ENCODE measurements at places on chromosomes 5 and 9.

DNA sequence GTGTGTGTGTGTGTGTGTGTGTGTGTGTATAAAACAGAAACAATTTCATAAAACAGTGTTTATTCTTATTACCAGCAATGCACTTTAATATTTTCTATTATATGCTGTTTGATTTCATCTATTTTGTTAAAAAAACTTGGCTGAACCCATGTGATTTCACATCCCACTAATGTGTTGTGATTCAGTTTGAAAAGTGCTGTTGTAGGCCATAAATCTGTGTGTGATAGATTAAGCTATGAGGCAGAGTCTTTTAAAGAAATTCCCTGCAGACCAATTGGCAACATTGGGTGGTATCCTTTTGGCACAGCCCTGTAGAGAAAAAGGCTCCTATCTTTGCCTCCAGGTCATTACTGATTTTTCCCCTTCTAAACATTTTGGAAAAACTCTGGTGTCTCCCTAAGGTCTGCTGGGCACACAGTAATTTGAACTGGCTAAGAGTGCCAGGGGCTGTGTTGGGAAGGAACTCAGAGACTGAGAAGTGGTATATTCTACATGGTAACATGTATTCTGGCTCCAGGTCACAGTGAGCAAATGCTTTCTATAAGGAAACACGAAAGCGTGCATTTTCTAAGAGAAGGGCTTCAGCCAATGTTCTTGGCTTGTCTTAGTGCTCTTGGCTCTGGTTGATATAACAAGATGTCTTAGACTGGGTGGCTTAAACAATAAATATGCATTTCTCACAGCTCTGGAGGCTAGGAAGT lies 4.5 kb downstream of the CAMK4 start:
- DNase-seq = no peak

DNA sequence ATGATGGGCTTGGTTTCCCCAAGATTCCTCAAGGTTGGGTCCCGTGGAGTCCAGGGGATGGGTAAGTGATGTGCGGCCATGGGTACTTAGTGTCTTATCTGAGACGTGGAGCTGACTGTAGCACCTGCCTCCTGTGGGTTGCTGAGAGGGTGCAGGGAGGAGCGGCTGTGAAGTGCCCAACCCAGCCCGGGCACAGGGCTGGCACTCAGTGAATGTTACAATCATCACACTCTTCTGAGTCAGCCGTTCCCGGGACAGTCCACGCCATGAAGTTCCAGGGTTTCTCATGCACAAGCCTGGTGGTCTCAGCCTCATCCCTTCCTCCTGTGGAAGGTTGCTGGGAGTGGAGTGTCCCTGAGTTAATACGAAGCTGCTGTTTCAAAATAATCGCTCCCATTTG lies 29.1 kb downstream of the NTNG2 start:
- DNase-seq = no peak

GRCh38 chr9:133477992-133478850 lies 678 bp downstream of the SLC2A6 start:
- DNase-seq = no peak

GRCh38 chr9:112125951-112126388 lies 49.1 kb downstream of the SUSD1 start:
- DNase-seq = no peak

DNA sequence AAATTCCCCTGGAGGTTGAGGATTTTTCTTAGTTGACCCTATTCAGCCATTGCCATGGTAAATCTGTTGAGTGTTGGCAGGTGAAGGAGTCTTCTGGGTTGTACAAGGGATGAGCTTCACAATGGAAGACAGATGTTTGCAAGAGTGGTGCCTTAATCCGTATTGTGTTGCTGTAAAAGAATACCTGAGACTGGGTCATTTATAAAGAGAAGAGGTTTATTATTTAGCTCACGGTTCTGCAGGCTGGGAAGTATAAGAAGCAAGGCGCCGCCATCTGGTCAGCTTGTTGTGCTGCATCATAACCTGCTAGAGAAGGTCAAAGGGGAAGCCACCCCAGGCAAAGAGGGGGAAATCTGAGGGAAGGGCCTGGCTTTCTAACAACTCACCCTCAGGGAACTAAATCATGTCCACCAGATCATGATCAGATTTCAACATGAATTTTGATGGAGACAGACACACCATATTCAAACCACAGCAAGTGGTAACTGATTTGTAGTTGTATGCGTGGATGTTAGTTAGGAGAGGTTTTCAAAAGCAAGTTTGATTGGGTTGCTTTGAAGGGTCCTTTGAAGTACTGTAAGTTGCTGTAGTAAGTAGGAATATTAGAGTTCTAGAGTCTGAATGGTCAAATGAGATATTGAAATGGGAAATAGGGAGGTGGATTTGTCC lies 2.5 kb downstream of the TNPO1 start:
- peak; percentile 7 for DNase-seq

- DNase-seq = no peak
Observed at GRCh38 chr9:21672761-21673160, 129.7 kb upstream of the MTAP start.

- no peak for DNase-seq
Observed at GRCh38 chr9:137002646-137003041, 6.3 kb upstream of the CLIC3 start.

DNA sequence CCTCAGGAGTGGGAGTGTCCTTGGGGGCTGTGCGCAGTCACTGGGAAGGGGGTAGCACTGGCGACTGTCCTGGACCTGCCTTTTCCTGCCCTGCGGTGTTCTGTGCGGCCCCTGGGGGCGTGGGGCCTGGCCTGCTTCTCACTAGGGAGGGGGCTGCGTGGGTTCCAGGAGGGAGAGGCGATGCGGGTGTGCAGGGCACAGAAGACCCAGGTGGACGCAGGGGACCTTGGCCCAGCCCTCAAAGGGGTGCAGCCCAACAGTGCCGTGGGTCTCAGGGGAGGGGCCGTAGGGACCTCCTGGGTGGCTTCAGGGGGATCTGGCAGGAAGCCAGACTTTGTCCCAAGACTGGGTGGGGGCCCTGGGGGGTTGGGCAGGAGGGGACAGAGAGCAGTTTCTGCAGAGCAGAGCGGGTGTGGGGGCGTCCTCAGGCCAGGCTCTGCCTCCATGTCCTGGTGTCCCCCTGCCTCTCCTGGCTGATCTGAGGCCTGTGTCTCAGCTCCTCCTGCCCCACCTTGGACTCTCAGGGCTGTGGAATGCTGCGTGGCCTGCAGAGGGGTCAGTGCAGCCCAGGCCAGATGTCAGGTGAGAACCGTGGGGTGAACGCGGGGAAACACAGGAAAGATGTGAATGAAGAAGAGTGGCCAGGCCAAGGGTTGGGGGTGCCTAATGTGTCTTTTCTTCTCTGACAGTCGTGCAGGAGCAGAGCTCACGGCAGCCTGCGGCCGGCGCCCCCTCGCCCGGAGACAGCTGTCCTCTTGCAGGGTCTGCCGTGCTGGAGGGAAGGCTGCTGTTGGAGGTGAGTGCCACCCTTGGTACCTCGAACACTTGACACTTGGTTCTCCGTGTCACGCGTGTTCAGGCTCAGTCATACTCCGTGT lies 54.6 kb downstream of the AHRR start:
- no peak for DNase-seq

DNA sequence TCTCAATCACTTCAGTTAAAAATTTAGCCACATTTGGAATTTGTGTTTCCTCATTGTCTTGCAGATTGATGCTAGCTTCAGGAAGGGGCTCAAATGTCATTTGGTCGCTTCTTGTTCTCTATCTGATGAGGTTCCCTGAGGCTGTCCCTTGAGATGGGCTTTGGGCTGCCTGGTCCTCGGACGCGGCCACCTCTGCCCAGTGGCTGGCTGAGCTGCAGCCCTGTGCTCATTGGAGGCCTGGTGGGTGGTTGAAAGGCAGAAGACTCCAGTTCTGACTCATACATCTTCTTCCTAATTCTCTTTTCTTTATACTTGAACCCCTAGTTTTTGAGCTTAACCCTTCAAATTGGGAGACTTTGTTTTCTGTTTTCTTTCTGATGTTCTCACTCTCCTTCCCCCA lies 78.8 kb upstream of the NTRK2 start:
- DNase-seq = no peak

DNA sequence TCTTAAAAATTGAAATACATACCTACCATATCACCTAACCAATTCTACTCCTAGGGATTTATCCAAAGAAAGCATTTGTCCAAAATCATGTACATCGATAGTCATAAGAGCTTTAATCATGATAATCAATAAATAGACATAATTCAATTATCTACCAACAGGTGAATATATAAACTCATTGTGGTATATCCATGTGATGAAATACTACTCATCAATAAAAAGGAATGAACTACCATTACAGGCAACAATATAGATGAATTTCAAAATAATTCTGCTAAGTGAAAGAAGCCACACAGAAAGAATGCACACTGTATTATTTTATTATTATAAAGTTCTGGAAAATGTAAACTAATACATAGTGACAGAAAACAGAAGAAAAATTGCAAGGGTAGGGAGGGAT lies 81.8 kb downstream of the RFX3 start:
- no peak for DNase-seq

DNA sequence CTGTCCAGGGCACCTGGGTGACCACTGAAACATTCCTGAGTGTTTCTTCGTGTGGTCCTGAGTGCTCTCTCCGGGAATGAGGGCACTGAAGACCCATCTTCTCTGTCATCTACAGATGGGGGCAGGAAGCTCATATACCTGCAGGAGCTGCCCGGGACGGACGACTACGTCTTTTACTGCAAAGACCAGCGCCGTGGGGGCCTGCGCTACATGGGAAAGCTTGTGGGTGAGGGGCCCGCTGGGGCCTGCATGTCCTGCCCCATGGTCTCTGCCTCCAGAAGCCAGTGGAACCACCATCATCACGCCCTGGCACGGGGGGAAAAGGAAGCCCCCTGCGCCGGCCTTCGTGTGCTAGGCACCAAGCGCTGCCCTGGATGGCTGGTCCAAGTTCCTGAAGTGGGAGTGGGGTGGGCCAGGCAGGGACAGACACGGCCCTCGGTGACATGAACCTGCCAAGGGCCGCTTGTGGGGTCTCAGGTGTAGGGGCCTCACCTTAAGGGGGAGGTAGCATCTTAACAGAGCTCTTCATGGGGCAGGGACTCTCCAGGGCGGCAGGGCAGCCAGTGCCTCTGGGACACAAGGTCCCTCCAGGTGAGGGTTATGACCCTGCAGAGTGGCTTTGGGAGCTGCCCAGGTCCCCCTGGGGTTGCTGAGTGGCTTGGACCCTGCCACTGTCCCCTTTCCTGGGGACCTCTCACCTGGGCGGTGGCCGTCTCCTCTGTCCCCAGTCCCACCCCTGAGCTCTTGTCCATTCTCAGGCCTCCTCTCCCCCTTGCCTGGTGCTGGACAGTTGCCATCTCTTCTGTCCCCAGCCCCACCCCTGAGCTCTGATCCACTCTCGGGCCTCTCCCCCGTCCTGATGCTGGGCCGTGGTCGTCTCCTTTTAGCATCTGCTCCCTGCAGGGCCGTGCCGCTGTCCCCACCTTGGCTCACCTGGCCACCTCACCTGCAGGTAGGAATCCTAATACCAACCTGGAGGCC lies 2.1 kb downstream of the OBP2A start:
- DNase-seq = no peak

DNA sequence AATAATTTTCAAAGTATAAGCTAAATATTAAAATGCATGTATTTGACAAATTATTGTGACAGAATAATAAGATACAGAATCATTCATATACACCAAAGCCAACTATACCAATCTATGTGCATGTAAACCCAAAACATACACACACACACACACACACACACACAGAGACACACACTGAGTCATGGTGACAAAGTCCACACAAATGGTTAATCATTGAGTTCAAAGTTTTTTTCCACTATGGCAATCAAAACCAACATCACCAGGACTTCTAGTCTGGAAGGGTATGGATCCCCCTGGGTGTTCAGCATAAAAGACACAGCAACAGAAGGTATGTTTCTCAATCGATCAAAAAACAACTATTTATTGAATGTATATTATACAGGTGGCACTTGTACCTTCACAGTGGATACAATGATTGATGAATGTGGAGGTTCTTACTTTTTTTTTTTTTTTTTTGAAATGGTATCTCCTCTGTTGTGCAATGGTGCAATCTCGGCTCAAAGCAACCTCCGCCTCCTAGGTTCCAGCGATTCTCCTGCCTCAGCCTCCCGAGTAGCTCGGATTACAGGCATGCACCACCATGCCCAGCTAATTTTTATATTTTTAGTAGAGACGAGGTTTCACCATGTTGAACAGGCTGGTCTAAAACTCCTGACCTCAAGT lies 137.0 kb downstream of the PDE4D start:
- no peak for DNase-seq

GRCh38 chr5:173622183-173623047 lies 6.0 kb upstream of the BOD1 start:
- no peak for DNase-seq

GRCh38 chr9:94900222-94901018 lies 173.9 kb downstream of the AOPEP start:
- DNase-seq = no peak

DNA sequence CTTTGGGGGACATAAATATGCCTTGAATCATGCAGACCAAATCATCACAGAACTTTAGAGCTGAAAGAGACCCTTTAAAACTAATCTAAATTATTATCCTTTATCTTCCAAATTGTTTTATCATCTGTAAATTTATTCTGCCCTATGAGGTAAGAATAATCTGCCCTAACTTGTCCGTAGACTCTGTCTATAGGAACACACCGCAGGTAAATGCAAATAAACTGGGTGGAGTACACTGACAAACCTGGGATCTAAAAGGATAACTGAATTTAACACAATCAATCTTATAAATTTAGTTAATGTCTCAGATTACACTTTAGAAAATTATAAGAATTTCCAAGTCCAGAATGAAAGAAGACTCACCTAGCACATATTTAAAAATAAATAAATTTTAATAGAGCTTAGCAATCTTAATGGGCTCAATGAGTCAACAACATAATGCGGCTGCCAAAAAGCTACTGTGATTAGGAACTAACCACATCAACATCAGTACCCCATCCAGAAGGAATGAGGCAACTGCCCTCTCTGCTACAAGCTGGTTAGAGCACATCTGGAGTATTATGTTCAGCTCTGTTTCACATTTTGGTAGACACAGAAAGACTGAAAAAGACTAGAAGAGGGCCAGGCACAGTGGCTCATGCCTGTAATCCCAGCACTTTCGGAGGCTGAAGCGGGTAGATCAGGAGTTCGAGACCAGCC lies 5.6 kb downstream of the MEGF9 start:
- DNase-seq = no peak

- DNase-seq = no peak
Observed at GRCh38 chr5:175713930-175714329, 56.1 kb downstream of the HRH2 start.

GRCh38 chr9:125444166-125444565 lies 182.5 kb downstream of the GAPVD1 start:
- DNase-seq = no peak

DNA sequence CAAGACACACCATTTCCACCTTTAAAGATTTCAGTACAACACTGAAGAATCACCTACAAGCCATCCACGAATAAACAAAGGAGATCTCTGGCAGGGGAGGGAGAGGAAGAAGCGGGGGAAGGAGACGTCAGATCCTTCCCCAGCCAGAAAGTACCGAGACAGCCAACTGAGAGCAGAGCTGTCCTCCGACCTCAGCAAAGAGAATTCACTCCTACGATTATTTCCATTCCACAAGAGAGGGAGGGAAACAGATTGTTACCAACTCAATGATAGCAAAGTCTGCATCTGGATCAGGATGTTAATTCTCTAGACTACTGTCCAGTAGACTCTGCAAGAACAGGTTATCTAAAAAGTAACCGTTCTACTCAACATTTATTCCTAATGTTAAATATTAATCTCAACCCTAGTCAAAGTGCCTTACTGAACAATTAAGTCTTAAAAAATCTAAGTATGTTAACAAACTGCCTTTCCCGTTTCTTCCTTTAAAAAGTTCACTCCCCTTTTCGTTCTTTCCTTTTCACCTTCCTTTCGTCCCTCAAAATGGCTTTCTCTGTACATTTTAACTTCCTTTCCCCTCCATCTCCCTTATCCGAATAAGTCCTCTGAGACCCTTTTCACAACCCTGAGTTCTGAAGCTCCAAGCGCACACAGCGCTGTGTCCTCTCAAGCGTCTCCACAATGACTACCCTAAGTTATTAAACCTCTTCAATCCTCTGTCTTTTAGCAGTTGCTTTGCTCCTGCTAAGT lies 1.4 kb downstream of the CHD1 start:
- DNase-seq = peak; percentile 37

All from stimulated activated CD8-positive, alpha-beta memory T cell treated with anti-CD3 and anti-CD28 coated beads, Interleukin-7, amount 100 ng/mL, for 1 hour (primary cell).